Stimulated activated CD4-positive, alpha-beta T cell treated with anti-CD3 and anti-CD28 coated beads, Interleukin-15, amount 100 ng/mL, for 24 hours (primary cell): ENCODE measurements at places on chromosomes 5 and 9.
A peak's percentile ranks its signal among the peaks of the same experiment; 100 is the strongest.

DNA sequence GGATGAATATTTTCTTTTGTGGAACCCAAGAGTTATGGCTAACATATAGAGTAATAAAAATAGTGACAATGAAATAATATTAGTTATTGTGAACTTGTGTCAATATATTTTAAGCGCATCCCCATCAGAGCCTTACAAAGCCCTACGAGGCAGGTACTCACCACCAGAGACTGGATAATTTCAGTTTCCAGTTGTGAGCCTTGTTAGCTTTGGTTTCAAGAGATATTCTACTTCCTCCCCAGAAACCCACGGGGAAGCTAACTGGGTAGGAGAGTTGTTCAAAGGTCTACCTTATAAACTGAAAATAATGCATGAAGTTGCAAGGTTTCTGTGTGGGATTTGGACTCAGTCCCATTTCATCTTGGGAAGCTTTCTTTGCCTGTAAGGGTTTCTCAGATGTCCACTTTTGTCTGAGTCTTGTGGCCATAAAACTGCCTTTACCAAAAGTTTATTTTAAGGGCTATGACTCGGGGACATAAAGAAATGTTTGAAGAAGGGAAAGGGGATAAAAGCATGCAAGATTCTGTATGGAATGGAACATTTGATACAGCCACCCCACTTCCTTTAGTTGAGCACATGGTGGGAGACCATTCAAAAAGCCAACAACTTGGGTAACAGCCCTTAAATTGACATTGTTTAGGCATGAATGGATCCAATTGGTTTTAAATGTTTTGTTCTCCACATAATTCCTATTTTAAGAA, 57.4 kb upstream of the ANKRD55 start:
- no peak for DNase-seq

DNA sequence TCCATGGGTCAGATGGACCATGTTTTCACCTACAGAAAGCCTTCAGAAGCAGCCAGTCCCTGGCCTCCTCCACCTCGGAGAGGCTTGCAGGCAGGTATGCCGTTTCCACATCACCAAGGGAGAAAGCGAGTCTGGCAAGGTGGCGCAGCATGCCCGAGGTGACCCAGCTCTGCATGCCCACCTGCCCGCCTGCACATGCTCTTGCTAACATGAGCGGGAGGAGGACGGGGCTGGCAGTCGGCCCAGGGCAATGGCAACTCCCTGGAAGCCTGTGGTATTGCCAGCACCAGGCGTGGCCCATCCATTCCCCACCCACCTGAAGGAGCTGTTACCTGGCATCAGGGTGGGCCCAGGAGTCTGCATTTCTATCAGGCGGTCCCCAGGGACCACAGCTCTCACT, 3.3 kb upstream of the NINJ1 start:
- no peak for DNase-seq

- no peak for DNase-seq
Measured at GRCh38 chr9:72312386-72312987, 52.5 kb downstream of the ZFAND5 start.

DNA sequence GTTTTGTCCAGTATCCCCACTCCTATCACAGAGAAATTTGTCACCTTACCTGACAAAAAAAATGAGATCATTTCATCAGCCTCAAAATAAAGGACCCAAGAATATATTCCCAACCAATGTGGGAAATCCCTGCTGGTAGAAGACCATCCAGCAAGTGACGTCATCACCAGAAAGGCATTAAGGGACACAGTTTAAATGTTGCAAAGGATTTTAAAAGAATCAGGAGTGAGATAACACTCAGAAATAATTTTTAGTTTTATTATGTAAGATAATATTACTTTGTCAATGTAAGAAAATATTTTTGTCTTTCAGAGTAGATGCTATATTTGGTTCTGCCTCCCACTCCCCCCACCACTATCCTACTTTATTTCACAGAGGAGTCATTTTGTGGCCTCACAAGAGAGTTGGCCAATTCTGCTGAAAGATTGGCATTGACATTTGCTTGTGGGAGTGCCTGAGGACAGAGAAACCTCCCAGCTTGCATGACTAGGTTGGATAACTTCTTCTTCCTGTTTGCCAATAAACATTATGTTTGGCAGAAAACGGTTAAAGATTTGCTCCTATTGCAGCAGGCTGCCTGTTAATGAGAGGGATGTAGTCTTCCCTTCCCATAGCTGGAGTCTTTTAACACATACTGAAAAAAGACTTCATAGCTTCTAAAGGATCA, 288.6 kb upstream of the DAB2 start:
- no peak for DNase-seq

DNA sequence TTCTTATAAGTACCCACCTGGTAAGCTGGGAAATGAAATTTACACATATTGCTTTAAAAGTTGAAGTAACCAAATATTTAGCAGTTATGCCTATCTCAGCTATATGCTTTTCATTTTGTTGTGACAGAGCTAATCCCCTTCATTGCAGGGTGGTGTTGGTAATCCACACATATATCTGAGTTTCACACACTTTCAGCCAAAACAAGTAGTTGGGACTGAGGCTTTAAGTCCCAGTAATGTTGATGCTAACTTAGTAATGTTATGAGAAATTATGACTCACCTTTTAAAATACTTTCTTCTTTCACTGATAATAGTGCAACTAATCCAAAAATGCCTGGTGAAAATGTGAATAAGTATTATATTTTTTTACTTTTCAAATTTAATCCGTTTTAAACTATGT, 19.2 kb upstream of the RICTOR start:
- DNase-seq, result no peak

- no peak for DNase-seq
Measured at GRCh38 chr5:103264508-103264907, 5.9 kb downstream of the MACIR start.

GRCh38 chr9:127154390-127155191, 32.2 kb upstream of the ANGPTL2 start:
- DNase-seq, result peak; percentile 38
